ENCODE measurements at places on chromosomes 1 and 21. TPM values are rescaled to one million over a fixed set of nuclear protein-coding genes. Genes with fewer than 3 reads are reported as not detected.
A peak's percentile ranks its signal among the peaks of the same experiment; 100 is the strongest.

The MROH9 gene
- total RNA-seq, result not detected

The C1orf159 gene
- 3.8 TPM for total RNA-seq

DNA sequence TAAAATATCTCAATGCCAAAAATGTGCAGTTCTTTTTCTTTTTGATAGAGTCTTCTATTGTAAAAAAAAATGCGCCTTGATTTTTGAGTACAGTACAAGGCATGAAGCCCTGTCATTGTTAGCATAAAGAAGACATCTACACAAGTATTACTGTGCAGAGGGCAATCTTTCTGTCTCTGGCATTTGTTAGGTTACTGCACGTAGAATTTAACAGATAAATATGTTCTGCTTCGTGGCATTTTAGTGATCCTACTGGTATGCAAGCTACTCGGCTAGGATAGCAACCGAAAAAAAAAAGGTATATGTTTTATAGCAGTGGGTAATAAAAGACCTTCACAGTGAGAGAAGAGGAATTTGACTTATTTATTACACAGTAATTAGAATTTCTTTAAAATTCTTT, 492.9 kb upstream of the ADGRL2 start:
- peaks cover 4% of the 10 kb centered on the region for H3K4me1 ChIP-seq
- DNase-seq, result no peak
- H3K27ac ChIP-seq, result peak overlapping the region; percentile 60
- H3K36me3 ChIP-seq, result no peaks in the 10 kb centered on the region
- no peaks in the 10 kb centered on the region for H3K27me3 ChIP-seq

- no peak overlapping the region for H3K27ac ChIP-seq
- no peaks in the 10 kb centered on the region for H3K27me3 ChIP-seq
- peaks cover 41% of the 10 kb centered on the region for H3K4me1 ChIP-seq
- no peaks in the 10 kb centered on the region for H3K36me3 ChIP-seq
Observed at GRCh38 chr1:184747089-184747955, 7.3 kb downstream of the EDEM3 start.

GRCh38 chr1:192445241-192445640, 128.4 kb downstream of the RGS21 start:
- no peak overlapping the region for H3K27ac ChIP-seq
- no peaks in the 10 kb centered on the region for H3K4me1 ChIP-seq
- no peak overlapping the region for H3K4me3 ChIP-seq
- DNase-seq, result no peak

DNA sequence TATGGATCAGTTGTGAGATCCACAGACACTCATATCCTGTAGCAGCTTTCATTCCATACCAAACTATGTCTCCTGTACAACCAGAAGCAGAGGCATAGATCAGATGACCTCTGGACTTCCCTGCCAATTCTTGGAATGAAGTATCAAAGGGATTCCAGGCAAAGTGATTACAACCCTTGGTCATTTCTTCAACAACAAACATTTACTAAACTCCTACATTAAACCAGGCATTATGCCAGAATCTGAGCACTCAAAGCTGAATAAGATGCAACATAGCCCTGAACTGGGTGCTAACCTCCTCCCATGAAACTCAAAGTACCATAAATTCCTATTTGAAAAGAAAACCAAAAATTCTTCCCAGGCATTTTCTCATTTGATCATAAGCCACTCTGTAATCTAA, 121.2 kb upstream of the SGIP1 start:
- no peaks in the 10 kb centered on the region for H3K27me3 ChIP-seq
- no peak for DNase-seq
- no peak overlapping the region for H3K4me3 ChIP-seq
- H3K4me1 ChIP-seq, result no peaks in the 10 kb centered on the region
